ENCODE measurements at places on chromosomes 12 and 14.

DNA sequence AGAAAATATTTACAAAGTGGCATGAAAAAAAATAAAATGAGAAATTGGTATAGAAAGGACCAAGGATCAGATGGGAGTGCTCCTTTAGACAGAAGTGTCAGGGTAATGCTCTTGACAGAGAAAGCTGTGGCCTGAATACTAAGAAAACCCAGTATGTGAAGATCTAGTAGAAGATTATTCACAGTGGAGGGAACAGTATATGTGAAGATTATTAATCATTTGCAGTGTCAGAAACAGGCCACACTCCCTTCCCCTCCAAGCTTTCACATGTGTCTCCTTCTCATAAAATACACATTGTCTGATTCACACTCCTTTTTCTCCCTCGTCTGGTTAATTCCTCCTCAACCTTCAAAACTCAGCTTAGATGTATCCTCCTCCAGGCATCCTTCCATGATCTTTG, 41.3 kb downstream of the CAPS2 start:
- DNase-seq = no peak

- peak; percentile 72 for DNase-seq
These were observed 9.6 kb upstream of the ENDOU start for GRCh38 chr12:47734725-47735480.

DNA sequence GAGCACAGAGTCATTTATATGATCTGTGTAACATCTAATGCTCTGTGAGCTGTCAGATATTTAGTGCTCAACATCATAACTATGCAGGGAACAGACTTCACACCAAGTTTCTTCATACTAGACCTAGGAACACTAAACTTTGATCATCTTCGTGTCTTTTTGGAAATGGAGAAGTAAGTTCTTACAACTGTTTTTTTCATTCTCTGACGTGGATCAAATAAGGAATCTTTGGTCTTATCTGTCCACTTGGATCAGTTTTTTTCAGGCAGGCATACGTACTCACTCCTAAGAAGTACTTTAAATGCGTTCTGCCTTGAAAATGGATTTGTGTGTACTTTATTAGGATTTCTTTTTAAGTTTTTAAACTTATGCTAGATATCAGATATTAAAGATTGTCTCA, 191.0 kb downstream of the FBXL14 start:
- no peak for DNase-seq

GRCh38 chr12:75245108-75245507, 35.5 kb upstream of the KCNC2 start:
- no peak for DNase-seq

- DNase-seq = no peak
These were observed 183.3 kb downstream of the EFCAB11 start for GRCh38 chr14:89771251-89771650.
